Naive B cell (primary cell): ENCODE measurements at places on chromosomes 7 and 10.

DNA sequence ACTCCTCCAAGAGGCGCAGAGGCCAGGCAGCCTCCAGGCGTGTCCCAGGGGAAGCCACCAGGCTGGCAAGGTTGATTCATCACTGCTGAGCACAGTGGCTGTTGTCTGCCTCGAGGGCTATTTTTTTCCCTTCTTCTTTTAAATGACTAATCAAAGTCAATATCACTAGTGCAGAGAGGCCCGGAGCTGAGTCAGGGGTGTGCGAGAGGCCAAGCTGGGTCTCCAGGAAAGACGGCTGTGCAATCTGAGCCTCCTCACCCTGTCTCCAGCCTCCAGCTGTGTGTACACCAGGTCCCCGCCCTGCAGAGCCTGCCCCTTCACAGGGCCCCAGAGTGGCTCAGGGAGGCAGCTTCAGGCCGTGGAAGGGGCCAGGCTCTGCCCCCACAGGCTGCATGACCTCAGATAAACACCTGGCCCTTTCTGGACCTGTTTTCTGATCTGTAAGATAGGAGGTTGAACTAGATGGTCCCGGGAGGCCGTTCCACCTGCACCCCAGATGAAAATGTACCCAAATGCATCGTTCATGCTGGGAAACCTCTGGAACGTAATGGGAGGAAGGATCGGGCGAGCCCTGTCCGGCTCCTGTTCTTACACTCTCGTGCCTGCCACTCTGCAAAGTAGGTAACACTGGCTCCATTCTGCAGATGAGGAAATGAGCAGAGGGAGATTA, 3.7 kb downstream of the STX1A start:
- no peak for DNase-seq

GRCh38 chr10:1040133-1040532, 8.8 kb downstream of the IDI1 start:
- DNase-seq, result no peak

DNA sequence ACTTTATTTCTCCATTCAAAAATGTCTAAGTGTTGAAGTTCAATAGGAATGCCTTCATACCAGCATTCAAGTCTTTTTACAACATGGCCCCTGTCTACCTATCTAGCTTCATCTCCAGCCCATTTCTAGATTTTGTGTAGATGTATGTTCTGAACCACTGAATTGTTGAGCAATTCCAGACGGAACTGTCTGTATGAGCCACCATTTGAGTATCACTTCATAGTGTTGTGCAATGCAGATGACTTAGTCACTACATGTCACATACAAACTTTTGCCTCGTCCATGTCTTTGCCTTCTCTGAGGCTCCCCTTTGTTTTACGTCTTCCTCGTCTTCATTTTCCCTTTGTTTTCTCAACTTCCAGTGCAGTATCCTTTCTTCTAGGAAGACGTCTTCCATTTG, 118.1 kb downstream of the INHBA start:
- no peak for DNase-seq

DNA sequence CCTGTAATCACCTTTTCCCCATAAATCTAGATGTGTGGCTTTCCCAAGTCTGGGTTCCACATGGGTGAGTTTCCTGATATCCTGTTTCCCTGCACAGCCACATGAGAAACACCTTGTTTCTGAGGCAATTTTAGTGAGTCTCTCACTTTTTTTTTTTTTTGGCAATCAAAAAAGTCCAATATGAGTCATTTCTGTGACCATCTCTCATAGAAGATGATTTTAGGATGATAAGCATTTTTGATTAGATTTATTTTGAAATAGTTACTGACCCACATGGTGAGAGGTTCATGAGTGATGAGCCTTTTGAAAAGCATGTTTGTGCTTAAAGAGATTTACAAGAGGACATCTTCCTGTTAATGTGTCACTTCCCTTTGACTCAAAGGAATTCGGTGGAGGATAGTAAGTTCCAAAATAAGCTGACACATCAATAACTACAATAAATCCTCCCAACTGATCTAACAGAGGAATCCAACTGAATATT, 464.0 kb downstream of the INHBA start:
- DNase-seq, result no peak

DNA sequence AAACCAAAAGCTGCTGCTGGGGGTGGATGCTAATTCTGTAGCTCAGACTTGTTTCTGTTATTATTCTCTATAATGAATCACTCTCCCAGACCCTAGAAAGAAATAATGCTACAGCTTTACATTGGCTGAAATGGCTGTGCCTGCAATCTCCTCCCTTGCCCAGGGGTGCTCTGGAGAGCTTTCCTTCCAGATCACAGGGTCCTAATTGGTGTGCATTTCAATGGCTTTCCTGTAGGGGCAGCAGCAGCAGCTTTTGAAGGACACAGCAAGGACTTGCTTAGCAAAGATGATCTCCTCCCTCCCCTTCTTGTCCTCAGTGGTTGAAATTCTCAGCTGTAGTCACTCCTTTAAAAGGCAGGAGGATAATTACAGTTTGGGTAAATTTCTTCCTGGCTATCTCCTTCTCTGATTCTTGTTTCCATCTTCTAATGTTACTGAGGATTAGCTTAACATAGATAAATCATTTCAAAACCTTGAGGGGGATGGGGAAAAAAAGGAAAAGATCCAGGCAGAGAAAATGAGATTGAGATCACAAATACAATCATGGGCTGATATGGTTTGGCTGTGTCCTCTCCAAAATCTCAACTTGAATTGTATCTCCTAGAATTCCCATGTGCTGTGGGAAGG, 120.2 kb upstream of the CTTNBP2 start:
- DNase-seq, result no peak

DNA sequence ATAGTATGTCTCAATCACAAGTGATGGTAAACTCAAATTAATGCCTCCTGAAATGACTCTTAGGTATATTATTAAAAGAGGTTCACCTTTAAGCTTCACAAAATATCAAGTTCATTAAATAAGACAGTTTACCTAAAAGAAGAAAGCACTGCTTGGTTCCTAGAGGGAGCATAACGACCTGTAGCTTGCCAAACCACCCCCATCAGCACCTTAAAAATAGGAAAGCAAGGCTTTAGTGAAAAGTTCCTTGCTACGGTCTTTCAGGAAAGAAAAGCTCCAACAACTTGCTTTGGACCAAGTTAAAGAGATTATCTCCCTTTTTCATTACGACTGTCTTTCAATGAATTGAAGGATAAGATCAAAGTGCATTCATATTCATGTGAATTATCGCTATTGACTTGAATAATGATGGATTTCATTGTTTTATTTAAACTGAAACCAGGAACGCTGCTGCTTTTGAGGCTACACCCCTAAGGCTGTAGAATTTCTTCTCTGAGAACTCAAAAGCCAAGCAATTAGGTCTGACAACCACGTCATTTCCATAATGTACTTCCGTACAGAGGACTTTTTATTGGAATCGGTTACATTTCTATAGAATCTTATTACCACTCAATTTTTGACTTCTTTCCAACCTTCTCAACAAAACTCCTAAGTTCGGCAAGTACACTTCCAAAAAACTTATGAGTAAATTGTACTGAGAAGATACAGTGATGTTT, 7.0 kb upstream of the SPAG6 start:
- DNase-seq, result no peak

DNA sequence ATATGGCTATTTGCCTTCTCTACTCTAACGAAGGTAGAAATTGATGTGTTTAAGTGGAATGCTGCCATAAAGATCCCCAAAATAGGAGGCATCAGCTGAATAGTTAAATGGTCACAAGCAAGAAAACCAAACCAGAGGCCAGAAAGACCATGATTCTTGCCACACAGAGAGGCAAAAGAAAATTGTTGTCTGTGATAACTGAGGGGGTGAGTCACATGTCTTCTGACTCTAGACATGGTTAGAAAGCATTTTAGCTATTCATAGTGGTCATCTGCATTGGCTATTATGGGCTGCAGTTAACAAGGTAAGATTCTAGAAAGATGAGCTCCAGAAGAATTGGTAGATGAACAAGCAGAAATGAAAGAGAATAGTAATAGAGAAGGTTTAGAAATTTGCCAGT, 361.4 kb upstream of the NPSR1 start:
- DNase-seq, result no peak

GRCh38 chr7:15561835-15562234, at the start of gene AGMO:
Gene AGMO (minus strand): TSS chr7:15562015.
- DNase-seq, result no peak

- no peak for DNase-seq
Observed at GRCh38 chr7:37369906-37370305, 78.8 kb downstream of the ELMO1 start.

GRCh38 chr10:34280599-34281374, 534.3 kb downstream of the PARD3 start:
- no peak for DNase-seq

- DNase-seq, result peak; percentile 16
Observed at GRCh38 chr10:120827251-120827875, 23.8 kb upstream of the WDR11 start.

GRCh38 chr7:68823996-68824780, 774.1 kb upstream of the AUTS2 start:
- DNase-seq, result no peak

DNA sequence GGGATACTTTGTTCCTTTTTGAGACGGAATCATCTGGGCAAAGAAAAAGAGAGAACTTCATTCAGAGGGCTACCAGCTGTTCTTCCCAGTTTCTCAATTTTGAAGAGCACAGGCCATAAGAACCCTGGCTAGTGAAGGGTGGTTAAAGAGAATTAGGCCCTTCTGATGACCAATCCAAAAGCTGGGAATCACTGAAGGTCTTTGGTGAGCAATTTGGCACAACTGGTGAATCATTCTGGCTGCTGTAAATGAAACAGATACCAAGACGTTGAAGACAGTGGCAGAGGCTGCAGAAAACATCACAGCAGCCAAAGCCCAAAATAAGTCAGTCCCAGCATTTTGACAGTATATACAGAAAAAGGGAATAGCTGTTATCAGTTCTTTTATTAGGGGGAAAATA, 5.1 kb downstream of the RAPGEF5 start:
- no peak for DNase-seq

- no peak for DNase-seq
Observed at GRCh38 chr10:62655337-62655994, 149.1 kb upstream of the ADO start.

- DNase-seq, result no peak
Observed at GRCh38 chr10:78471723-78472550, 438.3 kb downstream of the RPS24 start.

DNA sequence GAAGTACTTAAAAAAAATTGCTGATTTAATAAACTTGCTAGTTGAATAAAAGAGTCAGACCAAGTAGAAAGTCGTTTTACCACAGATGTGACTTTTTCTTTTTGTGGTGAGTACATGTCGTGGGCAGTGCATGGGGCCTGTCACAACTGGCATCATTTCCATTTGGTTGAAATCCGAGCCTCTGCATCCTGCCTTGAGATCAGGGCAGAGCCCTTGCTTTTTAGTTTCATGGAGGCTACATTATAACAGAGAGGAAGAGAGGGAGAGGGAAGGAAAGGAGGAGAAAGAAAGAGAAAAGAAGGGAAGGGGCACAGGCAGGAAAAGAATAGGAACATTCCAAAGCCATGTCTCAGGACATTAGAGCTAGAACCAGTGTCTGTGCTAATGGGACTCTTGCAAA, 20.4 kb upstream of the INSYN2A start:
- no peak for DNase-seq

DNA sequence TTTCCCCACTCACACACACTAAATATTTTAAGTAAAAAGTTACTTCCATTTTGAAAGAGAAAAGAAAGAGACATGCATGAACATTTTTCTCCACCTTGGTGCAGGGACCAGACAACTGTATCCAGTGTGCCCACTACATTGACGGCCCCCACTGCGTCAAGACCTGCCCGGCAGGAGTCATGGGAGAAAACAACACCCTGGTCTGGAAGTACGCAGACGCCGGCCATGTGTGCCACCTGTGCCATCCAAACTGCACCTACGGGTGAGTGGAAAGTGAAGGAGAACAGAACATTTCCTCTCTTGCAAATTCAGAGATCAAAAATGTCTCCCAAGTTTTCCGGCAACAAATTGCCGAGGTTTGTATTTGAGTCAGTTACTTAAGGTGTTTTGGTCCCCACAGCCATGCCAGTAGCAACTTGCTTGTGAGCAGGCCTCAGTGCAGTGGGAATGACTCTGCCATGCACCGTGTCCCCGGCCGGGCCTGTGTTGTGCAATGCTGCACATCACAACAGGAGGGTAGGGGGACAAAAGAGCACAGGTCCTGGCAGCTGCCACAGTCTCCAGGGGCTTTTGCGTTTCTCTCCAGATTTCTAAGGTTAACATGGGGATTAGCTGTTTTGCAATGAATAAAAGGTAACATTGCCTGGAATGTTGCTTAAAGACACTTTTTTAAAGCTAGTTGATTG, 146.5 kb downstream of the EGFR start:
- DNase-seq, result no peak

GRCh38 chr7:75945297-75946168, 30.6 kb downstream of the POR start:
- DNase-seq, result no peak

DNA sequence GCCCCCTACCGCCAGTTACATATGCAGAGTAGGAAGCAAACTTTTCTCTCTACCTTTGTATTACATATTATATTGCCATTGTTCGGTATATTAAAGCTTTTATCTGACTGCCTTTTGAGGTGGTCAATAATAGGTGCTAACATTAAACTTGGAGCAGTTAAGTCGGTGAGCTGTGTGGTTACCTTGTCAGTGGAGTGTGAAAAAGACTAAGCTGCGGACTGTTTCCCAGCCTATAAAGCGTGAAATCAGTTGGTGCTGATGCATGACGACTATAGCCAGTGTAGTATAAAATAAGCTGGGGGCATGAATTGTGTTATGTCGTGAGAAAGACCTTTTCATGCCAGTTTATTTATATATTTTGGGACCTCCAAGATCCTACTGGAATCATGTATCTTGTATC, 33.7 kb downstream of the R3HCC1L start:
- DNase-seq, result no peak

DNA sequence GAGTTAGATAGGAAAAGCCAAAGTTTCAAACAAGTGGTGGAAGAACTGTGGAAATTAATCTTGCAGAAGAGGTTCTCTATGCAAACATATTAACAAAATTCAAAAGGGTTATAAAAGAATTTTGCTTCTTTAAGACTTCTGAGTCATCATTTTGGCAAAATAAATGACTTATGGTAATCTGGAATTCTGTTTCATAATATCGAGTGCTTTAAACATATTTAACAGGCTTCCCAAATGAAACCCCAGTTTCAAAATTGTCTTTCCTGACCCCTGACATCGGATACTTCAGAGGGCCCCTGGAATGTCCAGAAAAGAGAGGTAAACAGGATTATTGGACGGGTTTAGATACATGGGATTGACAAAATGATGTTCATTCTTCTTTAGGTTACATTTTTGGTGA, 444.6 kb downstream of the HTR7 start:
- no peak for DNase-seq

GRCh38 chr10:128936392-128936791, 530.6 kb upstream of the MGMT start:
- DNase-seq, result no peak

- DNase-seq, result no peak
Observed at GRCh38 chr10:13608246-13608853, 21.6 kb downstream of the PRPF18 start.
